Right atrium auricular region (tissue), 2 donors: ENCODE measurements at places on chromosomes 1 and 21. TPM values are rescaled to one million over a fixed set of nuclear protein-coding genes. Genes with fewer than 3 reads are reported as not detected.

DNA sequence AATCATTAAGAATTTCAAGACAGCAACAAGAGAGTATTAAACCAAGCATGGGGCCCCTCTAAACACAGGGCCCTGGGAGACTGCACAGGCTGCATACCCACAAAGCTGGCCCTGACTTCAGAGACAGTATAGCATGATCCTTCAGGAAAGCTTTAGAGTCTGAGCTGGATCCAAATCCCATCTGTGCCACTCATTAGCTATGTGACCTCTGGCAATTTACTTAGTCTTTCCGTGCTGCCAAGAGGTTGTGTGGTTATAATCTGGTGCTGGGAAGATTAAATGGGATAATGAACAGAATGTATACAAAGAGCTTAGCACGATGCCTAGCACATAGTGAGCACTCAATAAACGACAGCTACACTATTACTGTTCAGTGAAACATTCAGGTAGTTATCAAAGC is 4.0 kb downstream of the PHC2 start:
- no peak for DNase-seq

DNA sequence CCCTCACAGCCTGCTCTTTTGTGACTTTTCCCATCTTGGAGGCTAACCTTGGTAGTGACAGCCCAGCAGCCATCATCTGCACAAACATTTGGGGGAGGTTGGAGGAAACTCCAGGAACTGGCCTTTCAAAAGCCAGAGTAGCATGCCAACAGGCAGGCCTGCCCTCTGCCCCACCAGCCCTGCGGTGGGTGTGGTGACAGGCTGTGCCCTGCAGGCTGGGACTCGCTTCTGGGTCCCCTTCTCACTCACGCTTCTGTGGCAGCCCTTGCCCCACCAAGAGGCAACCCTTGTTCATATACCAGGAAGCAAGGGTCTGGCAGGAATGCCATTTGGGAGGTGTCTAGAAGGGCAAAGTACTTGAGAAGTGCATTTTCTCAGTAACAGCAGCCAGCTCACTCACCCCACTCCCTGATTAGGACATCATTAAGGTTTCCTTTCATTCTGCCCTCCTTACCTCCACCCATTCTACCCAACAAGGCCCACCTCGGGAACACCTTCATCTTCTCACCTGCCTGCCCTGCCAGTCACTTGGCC is 20.8 kb upstream of the FAM3B start:
- no peak for DNase-seq

DNA sequence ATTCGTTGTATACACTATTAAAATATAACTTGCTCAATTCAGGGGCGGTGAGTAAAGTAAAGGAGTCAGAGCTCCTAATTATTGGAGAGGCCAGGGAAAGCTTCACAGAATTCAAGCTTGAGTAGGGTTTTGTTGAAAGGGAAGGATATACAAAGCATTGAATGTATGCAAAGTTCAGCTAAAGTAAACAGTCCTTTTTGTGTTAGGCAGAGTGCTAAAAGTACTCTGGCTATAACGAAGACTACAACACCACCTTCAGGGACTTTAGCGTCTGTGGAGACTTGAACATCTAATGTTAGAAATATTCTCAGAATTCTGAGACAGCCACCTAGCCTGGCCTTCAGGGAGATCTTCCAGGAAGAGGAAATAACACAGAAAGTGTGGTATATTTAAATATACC is 1.1 kb downstream of the FALEC start:
- DNase-seq, result no peak

DNA sequence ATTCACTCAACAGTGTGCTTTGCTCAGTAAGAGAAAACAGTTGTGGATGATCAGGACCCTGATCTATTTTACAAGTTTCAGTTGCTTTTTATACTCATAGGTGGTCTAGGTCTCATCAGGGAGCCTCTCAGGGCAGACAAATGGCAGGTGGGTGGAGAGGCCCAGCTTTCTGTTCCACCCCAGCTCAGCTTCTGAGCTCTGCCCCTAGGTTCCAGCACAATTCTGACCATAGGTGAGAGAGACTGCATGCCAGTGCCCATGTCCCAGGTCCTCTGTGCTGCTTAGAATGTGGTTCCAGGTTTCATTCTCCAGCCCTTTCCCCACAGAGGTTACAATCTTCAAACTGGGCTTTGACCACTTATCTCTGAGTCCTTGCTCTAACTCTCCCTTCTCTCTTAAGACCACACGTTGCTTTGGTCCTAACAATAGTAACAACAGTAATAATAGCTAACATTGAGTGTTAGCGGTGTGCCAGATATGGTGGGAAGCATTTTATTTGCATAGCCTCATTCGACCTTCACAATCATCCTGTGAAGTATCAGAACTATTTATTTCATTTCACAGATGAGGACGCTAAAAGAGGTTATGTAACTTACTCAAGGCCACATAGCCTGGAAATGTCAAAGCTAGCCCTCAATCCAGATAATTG is 19.6 kb upstream of the DUSP10 start:
- no peak for DNase-seq

DNA sequence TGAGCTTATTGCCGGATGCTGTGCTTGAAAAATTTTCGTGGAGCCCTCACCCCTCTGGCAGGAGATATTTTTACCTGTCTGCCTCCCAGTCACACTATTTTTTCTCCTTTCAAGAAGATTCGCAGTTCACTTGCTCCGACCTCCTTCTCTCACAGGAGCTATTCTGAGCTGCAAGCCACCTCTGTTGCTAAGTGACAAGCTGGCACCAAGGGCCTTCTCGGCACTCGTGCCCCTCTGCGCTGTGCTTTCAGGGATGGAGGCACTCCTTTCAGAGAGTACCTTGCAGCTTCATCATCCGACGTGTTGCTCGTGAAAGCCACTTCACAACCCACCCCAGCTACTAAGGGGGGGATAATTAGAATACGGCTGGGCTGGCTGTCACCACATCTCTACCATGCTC is 11.6 kb downstream of the SLC6A17 start:
- DNase-seq, result no peak

- DNase-seq, result no peak
These were observed 87.3 kb upstream of the RAB4A start for GRCh38 chr1:229183588-229183987.

- DNase-seq, result no peak
These were observed 9.2 kb upstream of the NBPF11 start for GRCh38 chr1:148161053-148161901.

DNA sequence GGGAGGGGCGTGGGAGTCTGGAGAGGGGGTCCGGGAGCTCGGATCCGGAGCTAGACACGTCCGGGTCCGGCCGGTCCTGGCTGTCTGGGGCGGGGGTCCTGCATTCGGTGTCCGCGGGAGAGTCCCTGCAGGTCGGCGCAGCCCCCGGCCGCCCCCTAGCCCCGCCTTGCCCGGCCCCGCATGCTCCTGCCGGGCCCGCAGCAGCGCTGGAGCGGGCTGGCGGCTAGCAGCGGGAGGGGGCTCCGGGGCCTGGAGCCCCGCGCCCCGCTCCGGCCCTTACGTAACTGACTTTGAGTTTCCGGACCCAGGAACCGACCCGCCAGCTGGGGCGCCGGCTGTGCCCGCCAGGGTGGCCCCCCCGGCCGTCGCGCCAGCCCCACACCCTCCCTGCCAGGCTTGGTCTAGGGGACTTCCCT is 26.9 kb upstream of the EPB41 start:
- no peak for DNase-seq

DNA sequence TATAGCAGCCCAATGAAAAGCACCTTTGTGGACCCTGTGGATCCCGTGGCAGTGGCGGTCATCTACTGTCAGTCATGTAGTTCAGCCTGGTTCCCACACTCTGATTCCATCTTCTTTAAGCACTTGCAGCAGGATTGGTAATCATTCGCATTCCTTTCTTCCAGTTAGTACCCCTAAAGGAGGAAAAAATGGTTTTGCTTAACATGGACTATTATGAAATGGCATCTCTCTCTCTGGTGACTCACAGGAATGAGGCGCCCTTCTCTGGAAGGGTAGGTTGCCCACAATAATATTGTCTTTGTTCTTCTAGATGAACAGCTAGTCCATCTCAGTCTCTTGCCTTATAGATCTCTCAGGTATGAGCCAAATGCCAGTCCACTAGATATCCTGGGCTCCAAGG is 127.9 kb upstream of the MROH9 start:
- DNase-seq, result no peak

- DNase-seq, result no peak
These were observed 1122.3 kb upstream of the ADGRL2 start for GRCh38 chr1:80678438-80678837.

DNA sequence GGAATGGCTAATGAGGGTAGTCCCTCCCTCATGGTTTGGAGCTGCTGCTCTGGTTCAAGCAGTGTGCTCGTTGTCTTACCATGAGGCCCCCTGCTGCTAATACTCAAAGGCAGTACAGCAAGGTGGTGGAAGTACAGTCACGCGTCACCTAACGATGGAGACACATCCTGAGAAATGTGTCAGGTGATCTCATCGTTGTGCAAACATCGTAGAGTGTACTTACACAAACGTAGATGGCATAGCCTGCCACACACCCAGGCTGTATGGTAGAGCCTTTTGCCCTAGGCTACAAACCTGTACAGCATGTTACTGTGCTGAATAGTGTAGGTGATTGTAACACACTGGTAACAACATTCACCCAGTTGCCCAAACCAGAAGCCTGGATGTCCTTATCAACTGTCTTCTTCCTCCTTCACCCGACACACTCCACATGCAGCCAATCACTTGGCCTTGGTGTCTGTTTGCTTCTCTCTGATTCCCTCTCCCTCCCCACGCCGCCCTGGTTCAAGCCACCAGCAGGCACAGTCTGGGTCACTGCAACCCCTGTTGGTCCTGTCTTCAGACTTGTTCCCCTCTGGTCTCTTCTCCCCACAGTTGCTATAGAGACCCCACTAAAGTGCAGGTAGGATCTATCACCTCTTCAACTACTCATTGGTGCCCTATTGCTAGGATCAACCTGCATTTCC is 6.0 kb upstream of the KCNA2 start:
- DNase-seq, result no peak

DNA sequence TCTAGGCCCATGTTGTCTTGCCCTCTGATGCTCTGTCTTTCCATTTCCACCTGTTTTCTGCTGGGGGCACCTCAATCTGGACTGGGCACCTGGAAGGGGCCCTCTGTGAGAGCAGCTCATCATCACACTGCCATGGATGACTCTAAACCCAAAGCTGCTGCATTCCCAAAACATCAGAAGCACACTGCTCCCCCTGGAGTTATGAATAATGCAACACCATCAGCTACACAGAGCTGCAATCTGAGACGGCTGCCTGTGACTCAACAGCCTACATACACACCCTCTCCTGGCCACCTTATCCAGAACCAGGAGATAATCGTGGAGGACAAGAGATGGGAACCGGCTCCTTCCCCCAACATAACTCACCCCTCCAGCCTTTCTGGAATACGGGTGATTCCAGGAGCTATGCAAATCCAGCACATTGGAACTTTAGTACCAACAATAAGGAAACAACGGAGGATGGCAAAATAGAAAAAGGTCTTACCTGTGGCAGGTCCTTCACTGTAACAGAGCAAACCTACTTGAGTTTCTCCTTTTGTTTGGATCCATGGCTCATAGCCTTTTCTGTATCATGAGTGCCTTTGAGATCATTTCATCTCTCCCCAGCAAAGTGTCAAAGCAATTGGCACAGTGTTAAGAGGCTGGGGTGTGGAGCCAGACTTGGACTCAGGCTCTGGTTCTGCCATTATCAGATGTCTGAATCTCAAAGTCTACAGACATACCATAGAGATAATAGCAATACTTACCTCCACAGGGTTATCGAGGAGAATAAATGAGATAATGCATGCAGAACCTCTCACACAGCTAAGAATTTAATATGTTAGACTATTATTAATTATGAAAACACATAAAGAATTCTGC is 29.3 kb downstream of the AK2 start:
- DNase-seq, result peak; percentile 81

DNA sequence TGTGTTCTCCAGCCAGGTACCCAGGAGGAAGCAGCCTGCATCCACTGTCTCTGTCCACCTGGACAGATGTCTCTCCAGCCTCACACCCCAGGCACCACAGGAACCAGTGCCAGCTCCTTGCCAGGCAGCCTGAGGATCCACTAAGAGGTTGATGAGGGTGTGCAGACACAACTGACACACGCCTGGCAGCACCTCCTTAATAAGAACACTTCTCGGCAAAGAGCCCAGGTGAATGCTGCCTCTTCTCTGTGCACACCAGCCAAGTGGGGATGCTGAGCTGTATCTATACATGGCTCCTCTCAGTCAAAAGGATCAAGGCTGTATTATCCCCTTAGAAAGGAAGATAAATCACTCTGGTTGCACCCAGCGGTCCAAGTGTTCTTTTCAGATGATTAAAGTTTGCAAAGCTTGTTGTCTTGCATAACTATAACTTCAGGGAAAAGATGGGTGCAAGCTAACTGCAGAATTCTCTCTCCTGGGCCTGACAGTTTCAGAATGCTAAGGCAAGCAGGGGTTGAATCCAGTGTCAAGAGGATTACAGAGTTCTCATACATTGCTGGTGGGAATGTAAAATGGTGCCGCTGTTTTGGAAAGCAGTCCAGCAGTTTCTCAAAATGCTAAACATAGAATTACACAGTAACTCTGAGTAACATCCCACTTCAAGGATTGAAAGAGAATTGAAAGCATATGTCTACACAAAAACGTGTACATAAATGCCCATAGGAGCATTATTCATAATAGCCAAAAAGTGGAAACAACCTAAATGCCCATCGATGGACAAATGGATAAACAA is 3.7 kb upstream of the CAPN8 start:
- DNase-seq, result no peak

GRCh38 chr1:96944432-96945092 is 223.0 kb downstream of the PTBP2 start:
- DNase-seq, result no peak

The PRSS38 gene
- not detected for total RNA-seq

The ZBED6 gene
- 13.4 TPM for total RNA-seq

The OR2L8 gene
- total RNA-seq, result not detected

The TGFB2 gene
- total RNA-seq, result 4.3 TPM

The CADM3 gene
- 4.0 TPM for total RNA-seq

The KRTAP19-3 gene
- total RNA-seq, result not detected
